Endodermal cell (in vitro differentiated cells): ENCODE measurements at places on chromosomes 12 and 14. TPM values are rescaled to one million over a fixed set of nuclear protein-coding genes. Genes with fewer than 3 reads are reported as not detected.
A peak's percentile ranks its signal among the peaks of the same experiment; 100 is the strongest.

SYT1 gene
- total RNA-seq: 10.7 and 13.9 TPM in 2 replicates

RPGRIP1 gene
- total RNA-seq: not detected in 3 replicates

TAC3 gene
- total RNA-seq: 3.8 to 8.2 TPM (median 5.4 TPM) in 3 replicates

PTPRB gene
- 0.11 TPM in 1 of 3 replicates, not detected in the others for total RNA-seq

FSCB gene
- 0.22 to 0.25 TPM in 2 of 3 replicates, not detected in the other for total RNA-seq

TPH2 gene
- total RNA-seq: not detected in 3 replicates

NID2 gene
- total RNA-seq: 1.5 to 2.9 TPM (median 2.9 TPM) in 3 replicates

DENND5B gene
- 27.1 and 34.2 TPM in 2 replicates for total RNA-seq

LTBP2 gene
- total RNA-seq: 2.9 TPM in 2 replicates

GRCh38 chr12:93230326-93230720, 147.4 kb upstream of the NUDT4 start:
- no peak for DNase-seq
- H3K4me1 ChIP-seq: no peaks in the 10 kb centered on the region
- H3K36me3 ChIP-seq: no peaks in the 10 kb centered on the region
- no peak overlapping the region for H3K27ac ChIP-seq
- no peak overlapping the region for H3K4me3 ChIP-seq
- H3K27me3 ChIP-seq: no peaks in the 10 kb centered on the region

DNA sequence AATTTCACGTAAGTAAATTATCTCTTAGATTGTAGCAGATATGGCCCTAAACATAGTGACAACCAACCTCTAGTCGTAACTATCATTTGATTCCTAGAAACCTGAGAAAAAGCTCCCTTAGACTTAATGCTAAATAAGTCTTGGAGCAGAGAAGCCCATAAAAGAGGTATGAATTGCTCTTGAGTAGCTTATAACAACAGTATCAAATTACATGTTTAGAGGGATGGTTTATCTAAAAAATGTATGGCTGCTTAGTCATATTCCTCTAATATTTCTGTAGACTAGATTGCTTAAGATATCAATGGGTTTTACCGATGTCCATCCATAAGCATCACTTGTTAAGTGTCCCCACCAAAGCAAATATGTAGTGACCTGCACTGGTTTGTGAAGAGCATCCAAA, 259.7 kb downstream of the NELL2 start:
- no peaks in the 10 kb centered on the region for H3K36me3 ChIP-seq
- no peaks in the 10 kb centered on the region for H3K4me1 ChIP-seq
- H3K27me3 ChIP-seq: no peaks in the 10 kb centered on the region
- no peak overlapping the region for H3K27ac ChIP-seq

- no peaks in the 10 kb centered on the region for H3K27me3 ChIP-seq
- no peak for DNase-seq
- no peak overlapping the region for H3K4me3 ChIP-seq
- H3K27ac ChIP-seq: no peak overlapping the region
- H3K4me1 ChIP-seq: peaks cover 7% of the 10 kb centered on the region
These were observed 13.8 kb downstream of the BICD1 start for GRCh38 chr12:32120419-32120818.

- H3K27ac ChIP-seq: no peak overlapping the region
- H3K4me3 ChIP-seq: no peak overlapping the region
- no peaks in the 10 kb centered on the region for H3K36me3 ChIP-seq
- H3K27me3 ChIP-seq: no peaks in the 10 kb centered on the region
- peaks cover 7% of the 10 kb centered on the region for H3K4me1 ChIP-seq
These were observed 21.2 kb downstream of the CLECL1 start for GRCh38 chr12:9711664-9712063.

GRCh38 chr12:100830003-100830795, 35.6 kb downstream of the ANO4 start:
- no peaks in the 10 kb centered on the region for H3K36me3 ChIP-seq
- H3K4me1 ChIP-seq: no peaks in the 10 kb centered on the region
- H3K4me3 ChIP-seq: no peak overlapping the region
- peak; percentile 35 for DNase-seq

- no peaks in the 10 kb centered on the region for H3K4me1 ChIP-seq
- DNase-seq: no peak
- no peaks in the 10 kb centered on the region for H3K36me3 ChIP-seq
- no peak overlapping the region for H3K4me3 ChIP-seq
- H3K27me3 ChIP-seq: no peaks in the 10 kb centered on the region
- H3K27ac ChIP-seq: no peak overlapping the region
These were observed 222.6 kb upstream of the SYT1 start for GRCh38 chr12:78641837-78642423.

DNA sequence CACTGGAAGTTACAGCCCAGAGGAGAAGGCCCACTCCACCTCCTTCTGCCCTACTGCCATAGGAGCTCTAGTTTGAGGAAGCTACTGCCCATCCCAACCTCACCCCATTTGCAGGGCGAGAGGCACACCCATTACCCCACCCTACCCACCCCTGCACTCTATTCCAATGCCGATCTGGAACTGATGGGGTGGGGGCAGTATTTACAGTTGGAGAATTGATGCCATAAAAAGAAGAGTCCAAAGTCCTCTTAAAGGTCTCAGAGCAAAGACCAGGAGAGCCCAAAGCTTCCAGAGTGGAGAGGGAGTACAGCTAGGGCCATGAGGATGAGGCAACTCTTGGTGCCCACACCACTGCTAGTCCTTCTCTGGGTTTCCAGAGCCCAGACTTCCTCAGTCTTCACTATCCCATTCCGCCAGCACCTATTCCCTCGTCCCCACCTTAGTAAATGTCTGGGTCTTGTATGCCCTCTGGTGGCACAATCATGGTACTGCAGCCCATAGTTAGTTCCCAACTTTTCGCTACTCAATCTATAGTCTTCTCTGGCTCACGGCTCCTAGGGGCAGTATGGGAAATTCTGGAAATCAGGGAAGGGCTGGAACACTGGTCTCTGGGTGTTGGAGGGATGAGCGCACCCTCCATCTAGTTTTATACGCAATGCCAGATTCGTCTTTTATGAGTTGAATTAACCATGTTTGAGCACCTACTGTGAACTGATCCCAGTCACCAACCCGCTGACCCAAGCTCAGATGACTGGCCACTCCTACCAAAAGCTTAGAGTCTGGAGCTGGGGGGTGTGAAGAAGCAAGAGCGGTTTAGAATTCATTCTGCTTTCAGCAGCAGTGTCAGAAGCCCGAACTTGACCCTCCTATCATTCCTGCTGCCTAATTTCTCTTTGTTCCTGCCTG, 6.9 kb upstream of the ADCY6 start:
- H3K27ac ChIP-seq: no peak overlapping the region
- no peaks in the 10 kb centered on the region for H3K36me3 ChIP-seq
- H3K4me1 ChIP-seq: no peaks in the 10 kb centered on the region
- no peak overlapping the region for H3K4me3 ChIP-seq
- peak; percentile 97 for DNase-seq

- H3K27me3 ChIP-seq: no peaks in the 10 kb centered on the region
- no peak overlapping the region for H3K27ac ChIP-seq
- H3K4me3 ChIP-seq: no peak overlapping the region
- H3K4me1 ChIP-seq: no peaks in the 10 kb centered on the region
- no peaks in the 10 kb centered on the region for H3K36me3 ChIP-seq
These were observed 636 bp upstream of the IFNG-AS1 start for GRCh38 chr12:67988601-67989021.

DNA sequence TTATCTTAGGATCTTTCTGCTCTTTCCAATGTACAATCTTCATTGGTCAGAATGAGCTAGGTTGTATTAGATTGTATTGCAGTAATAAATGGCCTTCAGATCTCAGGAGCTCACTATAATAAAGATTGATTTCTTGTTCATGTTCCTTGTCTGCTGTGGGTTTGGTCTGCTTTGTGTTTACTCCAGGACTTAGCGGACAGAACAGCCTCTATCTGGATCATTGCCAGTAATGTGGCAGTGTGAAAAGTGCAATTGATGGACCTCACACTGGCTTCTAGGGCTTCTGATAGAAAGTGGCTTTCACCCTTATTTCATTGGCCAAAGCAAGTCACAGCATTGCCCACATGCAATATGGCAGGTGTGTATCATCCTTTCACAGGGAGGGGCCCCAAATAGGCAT, 81.2 kb downstream of the BTG1 start:
- no peak for DNase-seq
- H3K27me3 ChIP-seq: no peaks in the 10 kb centered on the region
- no peak overlapping the region for H3K27ac ChIP-seq
- no peaks in the 10 kb centered on the region for H3K4me1 ChIP-seq
- H3K36me3 ChIP-seq: no peaks in the 10 kb centered on the region

DNA sequence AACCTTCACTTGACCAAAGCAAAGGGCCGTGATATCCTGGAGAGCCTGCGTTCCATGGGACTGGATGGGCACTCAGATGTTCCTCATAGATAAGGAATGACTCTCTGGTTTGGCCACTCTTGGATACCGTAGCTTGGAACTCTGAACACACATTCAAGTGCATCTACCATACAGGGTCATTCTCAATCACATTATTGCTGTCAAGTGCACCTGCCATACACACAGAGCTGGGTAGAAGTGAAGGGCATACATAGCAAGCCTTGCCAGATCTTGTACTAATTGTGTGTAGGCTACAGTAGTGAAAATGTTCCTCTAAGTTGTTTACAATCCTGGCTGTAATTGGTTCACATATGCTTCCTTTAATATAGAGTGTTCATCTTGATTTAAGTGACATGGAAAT, 58.3 kb downstream of the PELI2 start:
- no peak overlapping the region for H3K4me3 ChIP-seq
- H3K36me3 ChIP-seq: no peaks in the 10 kb centered on the region
- no peak for DNase-seq

GRCh38 chr12:14994610-14995009, 21.8 kb downstream of the PDE6H start:
- no peaks in the 10 kb centered on the region for H3K36me3 ChIP-seq
- no peak for DNase-seq
- no peak overlapping the region for H3K4me3 ChIP-seq
- H3K4me1 ChIP-seq: no peaks in the 10 kb centered on the region

DNA sequence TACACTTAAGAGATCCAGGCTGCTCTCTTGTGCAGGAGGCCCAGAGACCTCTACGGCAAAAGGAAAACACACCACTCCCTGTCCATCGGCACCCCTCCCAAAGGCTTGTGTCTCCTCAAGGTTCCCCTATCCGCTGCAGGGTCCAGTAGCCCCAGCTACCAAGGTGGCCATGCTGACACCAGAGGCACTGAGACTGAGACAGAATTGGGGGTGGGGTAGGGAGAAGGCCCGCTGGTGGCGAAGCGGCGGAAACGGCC, 590 bp downstream of the DDIT3 start:
- peak overlapping the region; percentile 96 for H3K4me3 ChIP-seq
- peaks cover 56% of the 10 kb centered on the region for H3K36me3 ChIP-seq
- H3K27ac ChIP-seq: peak overlapping the region; percentile 93
- peak; percentile 88 for DNase-seq

DNA sequence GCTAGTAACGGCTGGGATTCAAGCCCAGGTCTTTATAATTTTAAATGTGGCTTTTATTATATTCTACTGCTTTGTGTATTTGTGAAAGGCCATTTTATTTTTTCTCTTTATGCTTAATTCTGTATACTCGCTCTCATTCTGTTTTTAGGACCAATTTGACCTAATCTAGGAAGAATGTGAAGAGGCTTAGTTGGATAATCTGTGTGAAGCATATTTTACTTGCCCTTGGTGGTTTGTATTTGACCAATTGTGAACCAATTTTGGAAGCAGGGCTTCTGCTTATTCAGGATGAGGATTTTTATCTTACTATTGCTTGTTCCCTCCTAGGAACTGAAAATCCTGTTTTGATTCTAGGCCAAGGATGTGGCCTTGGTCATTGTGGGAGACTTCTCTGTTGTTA, 113.1 kb downstream of the TTC6 start:
- no peak overlapping the region for H3K27ac ChIP-seq
- DNase-seq: no peak
- H3K4me1 ChIP-seq: no peaks in the 10 kb centered on the region
- H3K27me3 ChIP-seq: no peaks in the 10 kb centered on the region
- H3K36me3 ChIP-seq: no peaks in the 10 kb centered on the region

DNA sequence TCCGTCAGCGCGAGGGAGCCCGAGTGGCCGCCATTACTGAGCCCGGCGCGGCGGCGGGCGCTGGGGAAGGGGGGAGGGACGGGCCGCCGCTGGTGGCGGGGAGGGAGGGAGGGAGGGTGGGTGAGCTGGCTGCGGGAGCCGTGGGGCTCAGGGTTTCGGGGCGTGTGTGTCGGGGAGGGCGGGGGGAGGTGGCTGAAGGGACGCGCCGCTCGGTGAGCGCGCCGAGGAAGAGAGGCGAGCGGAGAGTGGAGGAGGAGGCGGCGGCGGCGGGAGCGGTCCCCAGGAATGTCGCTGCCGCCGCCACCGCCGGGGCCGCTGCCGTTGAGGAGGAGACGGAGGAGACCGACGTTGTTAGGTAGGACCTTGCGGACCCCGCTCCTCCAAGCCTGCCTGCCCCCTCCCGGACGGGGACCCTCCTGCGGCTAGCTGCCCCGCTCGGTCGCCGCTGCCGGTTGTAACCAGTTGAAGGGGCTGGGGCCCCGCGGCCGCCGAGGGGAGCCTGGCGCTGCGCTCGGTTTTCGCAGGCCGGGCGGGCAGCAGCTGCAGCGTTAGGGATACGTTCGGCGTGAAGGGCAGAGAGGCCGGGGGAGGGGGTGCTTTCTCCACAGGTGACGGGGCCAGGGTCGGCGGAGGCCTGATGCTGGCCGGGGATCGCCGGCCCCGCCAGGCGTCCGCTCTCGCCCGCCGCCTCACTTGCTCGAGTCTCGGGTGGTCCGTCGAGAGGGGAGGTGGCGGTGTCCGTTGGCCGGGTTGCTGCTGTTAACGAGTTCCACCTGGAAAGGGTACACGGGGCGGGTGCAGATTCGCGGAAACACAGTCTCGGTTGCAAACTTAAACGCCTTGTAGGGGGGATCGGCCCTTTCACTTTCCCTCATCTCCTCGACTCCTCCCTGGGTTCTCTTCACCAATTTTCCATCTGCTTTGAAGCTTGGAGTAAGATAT, at the start of gene ARHGAP5:
Gene ARHGAP5 (plus strand): TSS at position 224 of the 942 bp plus-strand sequence. CDS start 13,366 bp downstream, outside the sequence.
- H3K4me3 ChIP-seq: peak within 1 kb of the TSS; percentile 99
- peak within 1 kb of the TSS; percentile 93 for H3K27ac ChIP-seq
- H3K27me3 ChIP-seq: no peaks in the 10 kb centered on the region
- H3K36me3 ChIP-seq: no peaks in the 10 kb centered on the region

GRCh38 chr14:23577710-23578392, 739 bp downstream of the JPH4 start:
- no peak overlapping the region for H3K4me3 ChIP-seq
- peaks cover 50% of the 10 kb centered on the region for H3K27me3 ChIP-seq
- H3K4me1 ChIP-seq: no peaks in the 10 kb centered on the region
- H3K27ac ChIP-seq: no peak overlapping the region
- DNase-seq: peak; percentile 68
- H3K36me3 ChIP-seq: no peaks in the 10 kb centered on the region

DNA sequence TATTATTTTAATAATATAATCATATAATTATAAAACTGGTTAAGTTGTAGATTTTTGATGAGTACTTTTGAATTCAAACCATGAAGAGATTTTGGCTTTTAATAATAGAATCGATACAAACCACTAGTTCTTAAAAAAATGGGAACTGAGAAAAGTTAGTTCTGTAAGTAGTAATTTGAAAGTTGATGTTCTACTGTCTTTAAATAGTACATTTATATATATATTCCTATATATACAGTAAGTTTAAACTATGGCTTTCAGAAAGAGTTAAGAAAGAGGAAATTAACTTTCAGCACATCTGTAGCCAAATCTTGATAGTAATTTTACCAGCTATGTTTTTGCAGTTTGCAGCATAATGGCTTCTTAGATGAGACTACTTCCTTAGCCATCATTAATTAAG, 7.8 kb downstream of the LRRK2 start:
- H3K27me3 ChIP-seq: no peaks in the 10 kb centered on the region
- peaks cover 4% of the 10 kb centered on the region for H3K4me1 ChIP-seq
- no peak overlapping the region for H3K27ac ChIP-seq
- H3K36me3 ChIP-seq: no peaks in the 10 kb centered on the region

GRCh38 chr12:9084417-9084816, 31.3 kb downstream of the A2M start:
- no peak overlapping the region for H3K27ac ChIP-seq
- DNase-seq: no peak
- no peaks in the 10 kb centered on the region for H3K36me3 ChIP-seq
